HL-60 (cell line): ENCODE measurements at places on chromosomes 7 and 10.

DNA sequence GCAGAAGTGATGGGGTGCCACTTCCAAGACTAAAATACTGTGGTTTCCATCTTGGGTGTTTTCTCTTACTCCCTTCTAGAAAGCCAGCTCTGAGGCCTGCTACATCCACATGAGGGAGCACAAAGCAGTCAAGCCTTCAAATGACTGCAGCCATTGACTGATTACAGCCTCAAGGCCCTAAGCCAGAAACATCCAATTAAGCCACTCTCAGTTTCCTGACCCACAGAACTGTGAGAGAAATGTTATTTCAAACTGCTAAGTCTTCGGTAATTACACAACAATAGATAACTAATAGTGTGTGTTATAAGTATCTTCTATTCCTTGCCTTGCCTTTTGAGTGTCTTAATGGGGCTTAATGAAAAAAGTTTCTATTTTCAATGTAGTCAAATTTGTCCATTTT is 24.8 kb downstream of the BRAF start:
- no peak for DNase-seq

GRCh38 chr7:32347244-32347828 is 142.8 kb downstream of the LSM5 start:
- DNase-seq = peak; percentile 21

- no peak for DNase-seq
These were observed 659.2 kb downstream of the SDK1 start for GRCh38 chr7:3960050-3960763.

- no peak for DNase-seq
These were observed 373.9 kb downstream of the KCNMA1 start for GRCh38 chr10:77263700-77264099.

- DNase-seq = no peak
These were observed 145.4 kb downstream of the NEURL1 start for GRCh38 chr10:103638948-103639347.

DNA sequence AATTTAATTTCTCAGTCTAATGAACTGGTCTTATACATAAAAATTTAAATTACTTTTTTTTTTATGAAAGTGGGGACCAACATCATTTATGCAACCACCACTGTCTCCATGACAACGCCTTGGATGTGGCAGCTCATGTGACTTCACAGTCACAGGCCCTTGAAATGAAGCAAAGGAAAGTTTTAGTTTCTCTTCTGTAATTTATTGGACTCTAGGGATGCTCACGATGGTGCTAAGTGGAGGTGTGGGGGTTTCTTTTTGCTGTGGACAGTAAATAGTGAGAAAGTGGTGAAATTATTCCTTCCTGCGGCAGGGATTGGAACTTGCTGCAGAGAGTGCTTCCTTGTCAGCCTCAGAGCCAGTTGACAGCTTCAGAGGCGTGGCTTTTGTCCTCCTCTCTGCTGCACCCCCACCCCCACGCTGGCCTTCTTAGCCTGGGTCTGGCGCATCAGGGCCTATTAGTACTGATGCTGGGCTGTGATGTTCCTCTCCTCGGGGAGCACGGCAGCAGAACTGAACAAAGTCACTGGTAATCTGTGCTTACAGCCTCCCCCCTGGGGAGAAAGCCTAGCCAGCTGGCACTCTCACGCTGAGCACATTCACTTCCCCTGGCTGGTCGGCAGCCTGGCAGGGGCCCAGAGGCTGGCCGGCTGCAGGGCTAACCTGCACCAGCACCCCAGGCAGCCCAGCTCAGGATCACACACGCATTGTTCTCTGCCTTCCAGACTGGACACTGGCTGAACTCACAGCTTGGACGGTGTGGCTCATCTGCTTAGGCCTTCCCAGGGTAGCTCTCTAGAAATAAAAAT is 517.5 kb upstream of the GALNT17 start:
- DNase-seq = no peak

- DNase-seq = no peak
These were observed 6.0 kb downstream of the BRI3 start for GRCh38 chr7:98287486-98287959.

DNA sequence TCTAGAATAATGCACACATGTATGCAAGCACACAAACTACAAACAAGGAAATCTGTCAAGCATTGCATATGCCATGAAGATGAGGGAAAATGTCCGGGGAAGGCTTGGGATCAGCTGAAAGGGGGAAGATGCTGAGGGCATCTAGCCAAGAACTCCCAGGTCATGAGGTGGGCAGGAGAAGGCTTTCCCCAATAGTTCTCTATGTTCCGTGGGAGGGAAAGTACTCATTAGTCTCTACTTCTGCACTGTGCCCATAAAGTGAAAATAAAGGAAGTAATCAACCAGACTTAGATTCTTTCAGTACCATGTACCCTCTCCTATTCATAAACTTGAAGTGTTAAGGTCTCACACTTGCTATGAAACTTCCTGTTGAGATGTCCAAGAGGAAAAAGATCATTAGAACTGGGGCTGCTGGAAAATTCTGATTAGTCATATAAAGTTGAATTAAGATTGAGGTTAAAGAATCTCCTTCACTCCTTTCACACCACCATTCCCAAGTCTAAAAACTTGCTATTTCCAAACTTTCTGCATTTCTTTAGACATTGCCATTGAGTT is 17.1 kb upstream of the LIPF start:
- DNase-seq = no peak

- no peak for DNase-seq
These were observed 235.5 kb downstream of the TNS3 start for GRCh38 chr7:47346377-47346914.

- no peak for DNase-seq
These were observed 153.6 kb downstream of the CACNB2 start for GRCh38 chr10:18293536-18294510.

- DNase-seq = no peak
These were observed 511.4 kb downstream of the PTPRN2 start for GRCh38 chr7:158076215-158076614.

GRCh38 chr7:98165827-98166667 is 45.2 kb upstream of the BHLHA15 start:
- peak; percentile 51 for DNase-seq

DNA sequence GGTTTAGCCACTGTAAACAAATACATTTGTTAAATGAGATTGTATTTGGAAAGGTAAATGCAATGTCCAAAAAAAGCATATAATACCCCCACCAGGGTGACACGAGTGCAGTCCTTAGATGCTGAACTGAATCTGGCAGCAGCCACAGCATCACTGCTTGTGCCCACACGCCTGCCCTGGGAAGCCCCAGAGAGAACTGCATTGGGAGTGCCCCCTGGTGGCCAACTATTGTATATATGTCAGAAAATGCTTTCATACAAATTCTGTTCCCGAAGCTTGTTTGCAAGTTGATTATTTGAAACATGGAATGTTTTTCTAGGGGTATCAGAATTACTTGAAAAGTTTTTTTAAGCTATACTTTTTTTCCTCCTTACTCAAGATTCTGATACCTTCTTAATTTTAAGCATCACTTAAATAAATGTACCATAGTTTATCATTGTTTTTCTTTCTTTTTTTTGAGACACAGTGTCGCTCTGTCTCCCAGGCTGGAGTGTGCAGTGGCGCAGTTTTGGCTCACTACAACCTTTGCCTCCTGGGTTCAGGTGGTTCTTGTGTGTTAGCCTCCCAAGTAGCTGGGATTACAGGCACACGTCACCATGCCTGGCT is 50.1 kb downstream of the LANCL2 start:
- peak; percentile 75 for DNase-seq
